Inflammatory macrophage treated with lipopolysaccharide for 4 hours (primary cell): ENCODE measurements at places on chromosomes 2 and 18.

DNA sequence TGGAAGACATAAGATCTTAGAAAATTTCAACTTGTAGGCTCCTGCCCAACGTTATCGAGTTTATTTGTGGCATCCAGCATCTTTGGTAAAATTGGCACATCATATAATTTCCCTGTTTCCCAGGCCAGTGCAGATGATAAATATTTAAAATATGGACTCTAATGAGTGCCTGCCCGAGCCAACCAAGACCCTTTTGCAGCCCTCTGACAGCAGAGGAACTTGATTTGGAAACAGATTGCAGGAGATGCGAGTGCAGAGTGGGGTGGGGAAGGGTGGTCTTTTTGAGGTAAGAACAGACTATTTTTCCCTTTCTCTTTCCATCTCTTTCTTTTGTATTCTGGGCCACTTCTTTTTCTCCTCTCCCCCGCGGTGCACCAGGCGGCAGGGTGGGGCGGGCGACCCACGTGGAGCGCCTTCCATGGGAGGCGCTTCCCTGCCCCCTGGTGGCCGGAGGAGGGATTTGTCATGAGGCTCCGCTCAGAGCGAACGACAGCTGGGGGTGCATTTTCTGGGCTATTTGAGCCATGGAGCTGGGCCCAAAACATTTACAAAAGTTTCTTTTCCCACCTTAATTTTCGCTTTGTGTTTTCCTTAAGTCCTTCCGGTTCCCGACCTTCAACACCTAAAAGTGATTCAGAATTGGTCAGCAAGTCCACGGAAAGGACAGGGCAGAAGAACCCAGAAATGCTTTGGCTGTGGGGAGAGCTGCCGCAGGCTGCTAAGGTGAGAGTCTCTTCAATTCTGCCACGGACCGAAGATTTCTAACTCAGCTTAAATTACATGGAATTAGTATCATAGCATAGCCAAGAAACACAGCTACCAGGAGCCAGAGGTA is 32.7 kb downstream of the LPIN1 start:
- peak; percentile 73 for DNase-seq

GRCh38 chr2:220696280-220696669 is 875.8 kb downstream of the EPHA4 start:
- no peak for DNase-seq

DNA sequence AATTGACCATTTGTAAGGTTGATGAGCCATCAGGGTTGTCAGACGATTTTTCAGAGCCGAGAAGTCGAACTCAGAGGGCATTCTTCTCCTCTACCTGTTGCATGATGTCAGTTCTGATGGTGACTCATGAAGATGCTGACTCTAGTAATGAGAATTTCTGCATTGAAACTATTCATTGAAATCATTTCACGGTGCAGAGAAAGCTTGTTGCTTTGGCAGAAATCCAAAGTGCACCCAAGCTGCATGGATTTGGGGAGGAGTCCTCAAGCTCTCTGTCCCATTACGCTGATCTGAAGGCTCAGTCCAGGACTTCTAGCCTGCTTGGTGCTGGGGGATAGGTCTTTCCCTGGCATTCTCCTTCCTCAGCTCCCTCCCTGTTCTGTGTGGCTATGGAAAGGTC is 125.7 kb upstream of the PXDN start:
- no peak for DNase-seq

GRCh38 chr18:3710712-3711301 is 260.8 kb downstream of the TGIF1 start:
- DNase-seq = peak; percentile 86

GRCh38 chr2:223797037-223797436 is 40.3 kb downstream of the AP1S3 start:
- DNase-seq = no peak

- DNase-seq = peak; percentile 46
Observed at GRCh38 chr2:231174211-231174651, 24.2 kb upstream of the ARMC9 start.

- DNase-seq = peak; percentile 30
Observed at GRCh38 chr18:56294484-56295183, 343.8 kb downstream of the TXNL1 start.

GRCh38 chr2:201158111-201158929 is 24.6 kb upstream of the CASP10 start:
- DNase-seq = peak; percentile 95

GRCh38 chr2:6657855-6658254 is 207.9 kb downstream of the CMPK2 start:
- DNase-seq = no peak

- DNase-seq = no peak
Observed at GRCh38 chr2:96626553-96626942, 11.6 kb downstream of the KANSL3 start.

- DNase-seq = no peak
Observed at GRCh38 chr2:99181624-99182000, 628 bp downstream of the MRPL30 start.

DNA sequence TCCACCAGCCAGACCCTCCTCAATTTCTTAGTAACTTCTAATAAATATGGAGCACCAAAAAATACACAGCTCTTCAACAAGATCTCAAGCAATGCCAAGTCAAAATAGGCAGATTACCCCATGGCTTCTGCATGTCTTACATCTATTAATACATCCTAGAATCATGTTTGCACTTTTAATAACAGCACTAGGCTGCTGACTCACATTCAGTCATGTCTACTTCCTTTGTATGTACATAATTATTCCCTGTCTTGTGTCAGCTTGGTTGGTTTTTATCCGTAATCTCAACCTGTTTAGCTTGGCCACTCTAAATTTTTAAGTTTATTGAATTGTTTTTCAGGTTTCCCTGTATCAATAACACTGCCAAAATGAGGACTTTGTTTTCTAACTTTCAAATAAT is 420.1 kb upstream of the ACVR2A start:
- peak; percentile 3 for DNase-seq

DNA sequence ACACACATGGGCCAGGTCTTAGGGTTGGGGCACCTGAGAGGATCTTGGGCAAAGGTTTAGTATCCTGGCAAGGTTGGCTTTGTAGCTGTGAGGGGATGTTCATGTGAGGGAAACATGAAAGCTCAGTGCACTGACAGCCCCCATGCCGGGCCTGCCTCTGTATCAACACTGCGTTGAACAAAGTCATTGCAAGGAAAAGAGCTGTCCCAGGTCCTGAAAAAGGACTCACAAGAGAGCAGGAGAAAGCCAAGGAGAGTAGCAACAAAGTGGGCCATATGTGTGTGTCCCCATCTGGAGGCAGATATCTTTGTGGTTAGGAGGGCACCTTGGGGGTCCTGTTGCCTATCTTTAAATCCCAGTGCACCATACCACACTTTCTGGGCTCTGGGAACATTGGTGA is 237.8 kb upstream of the THSD7B start:
- no peak for DNase-seq

DNA sequence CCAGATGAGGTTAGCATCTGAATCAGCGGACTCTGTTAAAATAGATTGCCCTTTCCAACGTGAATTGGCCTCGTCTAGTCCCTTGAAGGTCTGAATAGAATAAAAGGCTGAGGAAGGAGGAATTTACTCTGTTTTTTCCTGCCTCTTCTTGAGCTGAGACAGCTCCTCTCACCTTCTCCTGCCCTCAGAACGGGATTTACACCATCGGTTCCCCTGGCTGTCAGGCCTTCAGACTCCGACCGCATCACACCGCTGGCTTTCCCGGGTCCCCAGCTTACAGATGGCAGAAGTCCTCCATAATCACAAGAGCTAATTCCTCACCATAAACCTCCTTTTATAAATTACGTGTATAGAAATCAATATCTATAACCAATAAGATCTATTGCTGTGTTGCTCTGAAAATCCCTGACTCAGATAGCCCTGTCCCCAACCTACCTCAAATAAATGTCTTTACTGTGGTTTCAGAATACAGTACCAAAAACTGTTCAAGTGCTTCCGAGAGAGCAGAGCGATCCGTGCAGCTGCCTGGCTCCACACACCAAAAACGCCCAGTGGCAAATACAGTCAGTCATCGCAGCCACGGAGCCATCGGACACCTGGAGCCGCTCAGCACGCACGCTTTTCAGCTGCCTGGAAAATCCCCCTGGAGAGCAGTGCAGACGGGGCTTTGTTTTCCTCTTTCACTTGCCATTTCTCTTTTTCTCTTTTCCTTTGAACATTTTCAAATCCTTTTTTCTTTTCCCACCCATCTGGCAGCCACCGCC is 196.9 kb downstream of the NRP2 start:
- no peak for DNase-seq

DNA sequence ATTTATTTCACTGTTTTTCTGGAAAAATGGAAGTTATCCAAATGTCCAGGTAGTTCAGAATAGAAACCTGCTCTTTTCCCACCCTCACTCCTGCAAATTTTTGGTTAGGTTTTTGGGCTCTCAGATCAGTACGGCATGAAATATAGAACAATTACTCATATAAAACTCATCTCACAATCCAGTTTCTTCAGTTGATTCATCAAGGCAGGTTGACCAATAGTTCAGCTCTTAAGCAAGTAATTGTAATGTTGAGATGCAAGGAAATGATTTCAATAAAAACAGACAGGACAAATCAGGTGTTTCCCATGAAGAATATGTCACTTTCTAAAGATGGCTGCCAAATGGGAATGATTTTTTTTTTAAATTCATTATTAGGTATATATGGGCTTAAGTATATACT is 2.0 kb downstream of the RAB27B start:
- DNase-seq = no peak

GRCh38 chr2:227214622-227215041 is 50.2 kb downstream of the COL4A3 start:
- DNase-seq = no peak

DNA sequence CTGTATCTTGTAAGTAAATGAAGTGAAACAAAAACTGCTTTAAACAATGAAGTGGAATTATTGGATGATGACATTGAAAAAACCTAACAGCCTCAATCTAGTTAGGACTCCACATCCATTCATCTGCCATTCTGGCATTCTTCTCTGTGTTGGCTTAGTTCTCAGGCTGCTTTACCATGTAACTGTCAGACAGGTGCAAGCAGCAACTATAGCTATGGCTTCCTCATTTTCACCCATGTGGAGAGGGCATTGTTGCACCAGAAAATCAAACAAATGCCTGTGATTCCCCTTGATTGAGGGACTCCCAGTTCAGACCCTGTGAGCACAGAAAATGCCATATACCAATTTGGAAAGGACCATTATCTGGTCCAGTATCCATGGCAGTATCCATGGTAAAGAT is 129.5 kb upstream of the NYAP2 start:
- DNase-seq = no peak

DNA sequence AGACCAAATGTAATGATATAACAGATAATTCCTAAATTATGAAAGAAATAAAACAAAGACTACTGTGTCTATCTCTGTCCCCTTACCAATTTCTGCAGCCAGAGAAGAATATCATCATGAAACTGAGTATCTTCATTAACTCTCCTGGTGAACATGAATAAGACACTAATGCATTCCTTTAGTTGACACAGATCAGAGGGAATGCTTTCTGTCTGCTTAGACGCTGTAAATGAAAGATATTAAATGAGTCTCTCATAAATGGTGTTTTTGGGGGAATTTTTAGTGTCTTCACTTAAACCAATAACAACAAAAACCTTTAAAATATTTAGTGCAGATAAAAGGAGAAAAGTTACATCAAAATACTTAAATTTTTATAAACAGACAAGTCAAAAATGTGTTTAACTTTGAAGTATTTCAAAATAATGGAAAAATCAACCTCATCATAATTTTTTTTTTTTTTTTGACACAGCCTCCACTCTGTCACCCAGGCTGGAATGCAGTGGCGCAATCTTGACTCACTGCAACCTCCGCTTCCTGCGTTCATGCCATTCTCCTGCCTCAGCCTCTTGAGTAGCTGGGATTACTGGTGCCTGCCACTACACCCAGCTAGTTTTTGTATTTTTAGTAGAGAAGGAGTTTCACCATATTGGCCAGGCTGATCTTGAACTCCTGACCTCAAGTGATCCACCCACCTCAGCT is 16.0 kb downstream of the EPG5 start:
- peak; percentile 84 for DNase-seq

DNA sequence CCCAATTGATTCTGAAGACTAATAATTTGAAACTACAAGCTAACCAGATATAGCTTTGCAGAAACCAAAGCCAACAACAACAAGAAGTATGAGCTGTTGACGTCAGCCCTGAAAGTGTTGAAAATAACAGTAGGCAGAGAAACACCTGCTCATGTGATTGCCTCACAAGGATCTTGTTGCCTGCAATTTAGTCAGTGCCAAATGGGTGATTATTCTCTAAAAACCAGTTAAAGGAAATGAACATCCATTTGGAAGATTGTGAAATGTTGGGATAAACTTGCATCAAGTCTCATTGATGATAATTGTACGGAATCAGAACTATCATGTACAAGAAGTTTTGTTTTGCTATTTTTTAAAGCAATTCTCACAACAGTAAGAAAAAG is 2.8 kb downstream of the CYTIP start:
- DNase-seq = peak; percentile 64
